ENCODE measurements at places on chromosomes 1 and 21. TPM values are rescaled to one million over a fixed set of nuclear protein-coding genes. Genes with fewer than 3 reads are reported as not detected.

GRCh38 chr1:87953121-87953520 lies 624.4 kb downstream of the LMO4 start:
- DNase-seq, result no peak

DNA sequence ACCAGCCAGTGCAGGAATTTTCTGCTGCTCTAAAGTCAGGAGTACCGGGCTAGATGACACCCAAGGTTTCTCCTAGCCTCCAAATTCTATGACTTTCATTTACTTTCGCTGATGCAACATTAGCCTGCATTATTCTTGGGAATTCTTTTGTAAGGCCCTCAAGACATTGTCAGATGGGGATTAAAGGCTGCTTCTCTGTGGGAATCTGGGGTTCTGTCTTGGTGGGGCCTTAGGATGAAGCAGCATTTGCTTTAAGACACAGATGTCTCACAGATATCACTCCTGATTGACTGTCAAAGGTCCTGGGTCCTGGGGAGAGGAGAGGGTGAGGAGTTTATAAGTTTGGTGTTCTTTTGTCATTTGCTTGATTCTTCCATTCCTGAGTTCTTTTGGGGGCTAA lies 11.6 kb downstream of the PKP1 start:
- no peak for DNase-seq

GRCh38 chr1:210771131-210771530 lies 362.8 kb downstream of the KCNH1 start:
- no peak for DNase-seq

- DNase-seq, result no peak
Observed at GRCh38 chr1:77757603-77758002, 2.0 kb downstream of the USP33 start.

DNA sequence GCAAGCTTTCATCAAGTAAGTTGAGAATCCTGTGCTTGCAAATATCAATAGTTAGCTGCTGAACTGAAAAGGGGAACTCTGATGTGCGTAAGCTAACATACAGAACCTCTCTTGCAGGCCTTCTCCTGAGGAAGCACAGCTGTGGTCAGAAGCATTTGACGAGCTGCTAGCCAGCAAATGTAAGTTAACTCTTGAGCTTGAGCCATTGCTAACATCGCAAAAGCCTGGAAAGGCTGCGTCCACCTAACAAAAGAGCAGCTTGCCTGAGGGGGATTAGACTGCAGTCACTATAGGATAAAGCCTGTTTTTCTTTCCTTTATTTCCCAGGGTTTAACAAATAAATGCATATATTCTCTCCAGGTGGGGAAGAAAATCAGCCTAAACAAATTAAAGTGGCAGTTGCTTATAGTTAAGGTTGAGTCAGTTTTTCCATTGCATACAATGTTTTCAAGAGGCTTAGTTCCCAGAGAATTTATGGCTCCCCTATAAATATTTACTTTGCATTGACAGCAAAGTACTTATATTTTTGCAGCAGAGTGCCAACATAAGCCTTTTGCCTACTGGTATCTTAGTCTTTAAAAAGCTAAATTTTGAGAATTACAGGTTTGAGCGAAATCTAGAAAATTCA lies 1.5 kb downstream of the RGS2 start:
- no peak for DNase-seq

DNA sequence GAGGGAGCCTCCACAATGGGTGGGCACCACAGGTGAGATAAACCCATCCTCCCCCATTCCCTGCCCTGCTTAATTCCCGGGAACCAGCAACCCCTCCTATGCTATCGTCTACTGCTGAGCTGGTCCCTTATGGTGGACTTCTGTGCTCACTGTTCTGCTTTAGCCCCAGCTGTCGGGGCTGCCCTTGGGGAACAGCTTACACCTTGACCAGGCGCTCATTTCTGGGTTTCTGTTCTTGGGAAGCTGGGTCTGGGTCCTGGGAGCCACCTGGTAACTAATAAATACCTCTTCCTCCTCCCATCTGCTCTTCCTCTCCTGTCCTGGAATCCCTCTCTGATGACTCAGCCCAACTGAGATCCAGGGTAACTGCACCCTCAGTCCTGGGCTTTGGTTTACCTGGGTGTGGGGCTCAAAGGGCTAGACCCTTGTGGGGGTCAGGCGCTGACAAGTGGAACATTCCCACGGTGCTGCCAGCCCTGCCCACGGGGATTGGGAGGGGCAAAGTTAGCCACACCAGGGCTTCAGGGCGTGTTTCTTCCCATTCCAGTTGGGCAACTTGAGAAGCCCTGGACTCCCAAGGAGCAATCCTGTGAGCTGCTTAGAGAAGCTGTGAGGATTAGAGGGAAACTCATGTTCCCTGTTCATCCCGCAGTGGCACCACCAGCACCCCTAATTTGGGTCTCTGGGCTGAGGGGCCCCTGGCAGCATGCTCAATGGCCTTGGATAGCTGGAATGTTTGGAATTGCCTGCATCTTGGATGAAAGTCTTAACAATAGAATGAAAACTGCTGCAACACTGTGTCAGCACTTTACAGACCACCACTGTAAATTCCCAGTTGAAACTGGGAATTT lies 1.6 kb downstream of the PCAT6 start:
- DNase-seq, result no peak

DNA sequence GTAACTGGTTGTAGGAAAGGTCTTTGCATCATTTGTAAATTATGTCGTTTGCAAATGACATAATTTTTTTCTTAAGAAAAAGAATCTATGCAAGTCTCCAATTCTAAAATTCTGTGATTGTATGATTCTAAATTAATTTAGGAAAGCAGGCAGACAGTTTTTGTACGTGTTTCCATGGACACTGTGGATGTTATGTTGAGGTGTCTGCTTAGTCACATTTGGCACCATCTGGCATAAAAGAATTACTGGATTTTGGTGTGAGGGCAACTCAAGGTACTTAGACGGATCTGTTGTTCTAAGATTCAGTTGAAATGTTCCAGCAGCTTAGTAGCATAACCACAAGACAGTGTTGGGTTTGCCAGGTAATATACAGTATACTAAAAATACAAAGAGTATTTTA lies 42.5 kb downstream of the C1orf21 start:
- DNase-seq, result no peak

DNA sequence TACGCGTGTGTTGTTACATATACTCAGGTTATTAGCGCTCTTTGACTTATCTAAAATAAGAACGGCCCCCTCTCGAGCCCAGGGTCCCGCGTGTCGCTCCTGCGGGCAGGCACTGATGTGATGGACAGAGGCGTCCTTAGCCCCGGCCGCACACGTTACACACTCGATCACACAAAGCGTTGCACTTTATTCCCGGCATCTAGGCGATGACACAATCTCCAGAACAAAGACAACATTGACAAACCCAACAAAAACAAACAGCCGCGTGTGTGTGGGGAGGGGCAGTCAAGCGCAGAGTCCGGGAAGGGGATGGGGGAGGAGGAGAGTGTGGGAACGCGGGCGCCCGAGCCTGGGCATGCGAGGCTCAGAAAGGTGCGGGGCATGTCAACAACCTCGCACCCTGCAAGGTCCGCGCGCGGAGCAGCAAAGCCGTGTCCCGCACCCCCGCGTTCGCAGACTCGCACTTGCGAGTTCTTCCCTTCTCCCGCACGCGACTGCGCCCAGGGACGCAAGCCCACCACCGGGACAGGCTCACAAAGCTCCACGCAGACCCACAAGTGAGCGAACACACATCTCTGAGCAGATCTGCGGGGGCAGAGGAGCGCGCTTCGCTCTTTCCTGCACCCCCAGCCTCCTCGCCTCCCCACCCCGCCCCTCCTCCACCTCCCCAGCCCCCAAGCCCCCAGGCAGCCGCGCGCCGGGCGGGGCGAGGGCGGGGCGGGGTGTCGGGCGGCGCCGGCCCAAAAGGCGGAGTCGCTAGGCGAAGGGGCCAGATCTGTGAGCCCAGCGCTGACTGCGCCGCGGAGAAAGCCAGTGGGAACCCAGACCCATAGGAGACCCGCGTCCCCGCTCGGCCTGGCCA lies at the start of gene EFNA1:
Gene EFNA1, plus strand, starts transcription at position 772 of the 862 bp plus-strand sequence. CDS start 102 bp downstream, outside the sequence.
- no peak for DNase-seq

- DNase-seq, result no peak
Observed at GRCh38 chr1:116513956-116514355, 56.9 kb downstream of the CD58 start.

GRCh38 chr1:18719786-18720451 lies 89.3 kb downstream of the PAX7 start:
- DNase-seq, result no peak

DNA sequence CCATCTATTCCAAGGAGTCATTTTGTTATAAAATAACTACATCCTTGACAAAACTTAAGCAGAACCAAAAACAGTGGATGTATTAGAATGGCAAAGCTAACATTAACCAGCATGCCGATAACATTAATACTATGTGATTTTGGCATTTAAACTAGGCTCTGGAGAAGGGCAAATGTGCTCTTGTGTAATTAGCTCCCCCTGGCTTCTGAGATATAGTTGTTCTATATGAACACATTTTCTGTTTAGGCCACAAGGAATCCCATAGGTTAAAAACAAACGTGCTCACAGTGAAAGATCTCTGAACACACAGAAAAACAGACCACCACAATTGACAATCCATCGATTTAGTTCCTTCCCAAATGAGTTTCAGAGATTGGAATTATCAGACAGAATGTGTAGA lies 57.4 kb upstream of the TARS2 start:
- no peak for DNase-seq

- DNase-seq, result no peak
Observed at GRCh38 chr21:34091607-34092006, 18.2 kb downstream of the MRPS6 start.

DNA sequence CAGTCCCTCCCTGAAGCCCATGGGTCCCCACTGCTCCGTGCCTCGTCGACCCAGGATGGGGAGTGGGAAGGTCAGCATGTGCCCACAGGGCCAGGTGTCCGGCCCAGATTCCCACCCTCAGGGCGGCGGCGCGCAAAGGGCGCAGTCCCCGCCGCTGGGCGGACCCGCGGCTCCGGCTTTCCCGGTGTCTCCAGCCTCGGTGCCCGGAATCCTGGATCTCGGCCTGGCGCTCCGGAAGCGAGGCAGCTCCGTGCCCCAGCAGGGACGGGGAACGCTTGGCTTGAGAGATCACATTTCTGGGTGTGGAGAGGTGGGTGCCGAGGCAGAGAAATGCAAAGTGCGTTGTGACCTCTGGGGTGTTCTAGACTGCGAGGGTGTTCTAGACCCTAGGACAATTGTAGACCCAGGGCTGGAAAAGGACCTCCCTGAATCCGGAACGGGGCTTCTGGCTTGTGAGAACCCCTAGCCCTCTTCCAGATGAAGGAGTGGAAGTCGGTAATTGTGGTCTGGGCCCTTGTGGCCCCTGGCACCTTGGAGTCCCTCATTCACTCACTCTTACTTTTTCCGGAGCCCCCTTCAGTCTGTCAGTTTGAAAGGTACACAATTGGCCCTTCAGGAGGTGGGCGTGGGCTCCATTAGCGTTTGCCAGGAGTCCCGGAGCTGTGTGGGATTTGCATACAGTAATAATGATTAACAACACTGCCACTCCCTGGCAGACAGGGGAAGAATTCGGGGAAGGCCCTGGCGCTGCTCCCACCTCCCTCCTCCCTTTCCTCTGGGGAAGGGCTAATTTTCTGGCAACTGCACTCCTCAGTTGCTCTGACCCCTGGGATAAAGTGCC lies 1.6 kb upstream of the KCND3 start:
- DNase-seq, result no peak

DNA sequence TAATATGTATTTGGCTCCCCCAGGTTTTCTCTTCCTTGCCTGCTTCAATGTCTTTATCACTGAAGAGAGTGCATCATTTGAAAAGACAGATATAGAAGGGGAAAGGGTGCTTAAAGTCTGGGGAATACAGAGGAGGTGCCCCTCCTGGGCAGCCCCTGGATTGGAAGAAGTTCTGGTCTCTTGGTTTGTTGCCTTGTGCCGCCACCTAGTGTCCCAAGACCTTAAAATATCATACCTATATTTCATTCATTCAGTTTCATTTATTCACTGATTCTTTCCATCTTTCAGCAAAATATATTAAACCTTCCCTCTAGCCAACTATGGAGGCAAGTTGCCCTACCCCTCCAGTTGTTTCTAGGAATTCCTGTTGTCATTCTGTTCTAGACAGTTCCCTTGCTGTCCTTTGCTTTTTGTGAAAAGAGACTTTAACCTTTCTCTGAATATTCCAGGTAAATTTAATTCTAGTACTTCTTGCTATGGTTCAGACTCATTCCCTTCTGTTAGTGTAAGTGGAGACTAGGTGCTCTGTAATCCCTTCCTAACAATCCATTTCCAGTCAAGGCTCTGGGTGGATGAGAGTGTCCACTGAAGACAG lies 56.1 kb downstream of the MEF2D start:
- no peak for DNase-seq

GRCh38 chr1:172653015-172653709 lies 5.7 kb upstream of the FASLG start:
- DNase-seq, result no peak

GRCh38 chr1:15153842-15154479 lies 414 bp downstream of the TMEM51 start:
- DNase-seq, result no peak

- DNase-seq, result no peak
Observed at GRCh38 chr1:204746838-204747442, 61.4 kb upstream of the LRRN2 start.

DNA sequence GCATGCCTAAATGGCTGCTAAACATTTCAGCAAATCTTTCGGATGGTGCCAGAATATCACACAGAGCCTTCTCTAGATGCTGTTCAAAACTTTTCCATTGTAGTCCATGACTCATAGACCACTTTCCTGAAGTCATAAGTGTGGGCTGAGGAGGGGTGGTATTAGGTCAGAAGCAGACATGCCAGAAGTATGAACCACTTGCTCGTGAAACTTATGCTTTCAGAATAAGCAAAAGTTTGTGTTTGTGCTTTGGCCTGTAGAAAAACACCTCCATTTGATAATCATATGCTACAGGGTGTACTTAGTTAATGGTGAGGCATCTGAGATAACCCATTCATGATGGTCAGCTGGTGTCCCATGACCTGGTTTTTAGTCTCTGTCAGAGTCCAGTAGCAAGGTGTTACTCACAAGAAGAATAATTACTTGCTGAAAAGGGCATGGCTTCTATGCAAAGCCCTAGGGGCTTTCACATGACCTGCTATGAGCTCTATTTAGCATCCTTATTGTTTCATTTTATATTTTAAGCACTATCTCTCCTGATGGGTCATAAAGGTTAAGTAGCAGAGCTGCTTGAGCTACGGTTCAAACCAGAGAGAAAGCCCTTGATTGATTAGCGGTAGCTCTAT lies 183.1 kb upstream of the IVNS1ABP start:
- DNase-seq, result no peak

- DNase-seq, result no peak
Observed at GRCh38 chr1:199373139-199373538, 654.4 kb upstream of the NR5A2 start.

Gene LIN28A
- total RNA-seq, result not detected

Gene CD247
- 3.2 TPM for total RNA-seq

Gene ACTN2
- not detected for total RNA-seq

Gene CITED4
- 23.4 TPM for total RNA-seq

Gene PALMD
- 39.2 TPM for total RNA-seq
